Activated T-cell treated with anti-CD3 and anti-CD28 coated beads, Interleukin-2, amount 50 U/mL, for 48 hours (primary cell): ENCODE measurements at places on chromosomes 7 and 10.

- no peak for DNase-seq
These were observed 28.1 kb downstream of the HKDC1 start for GRCh38 chr10:69248117-69248730.

- DNase-seq = no peak
These were observed 28.2 kb upstream of the PRKAR2B start for GRCh38 chr7:107016312-107016711.

DNA sequence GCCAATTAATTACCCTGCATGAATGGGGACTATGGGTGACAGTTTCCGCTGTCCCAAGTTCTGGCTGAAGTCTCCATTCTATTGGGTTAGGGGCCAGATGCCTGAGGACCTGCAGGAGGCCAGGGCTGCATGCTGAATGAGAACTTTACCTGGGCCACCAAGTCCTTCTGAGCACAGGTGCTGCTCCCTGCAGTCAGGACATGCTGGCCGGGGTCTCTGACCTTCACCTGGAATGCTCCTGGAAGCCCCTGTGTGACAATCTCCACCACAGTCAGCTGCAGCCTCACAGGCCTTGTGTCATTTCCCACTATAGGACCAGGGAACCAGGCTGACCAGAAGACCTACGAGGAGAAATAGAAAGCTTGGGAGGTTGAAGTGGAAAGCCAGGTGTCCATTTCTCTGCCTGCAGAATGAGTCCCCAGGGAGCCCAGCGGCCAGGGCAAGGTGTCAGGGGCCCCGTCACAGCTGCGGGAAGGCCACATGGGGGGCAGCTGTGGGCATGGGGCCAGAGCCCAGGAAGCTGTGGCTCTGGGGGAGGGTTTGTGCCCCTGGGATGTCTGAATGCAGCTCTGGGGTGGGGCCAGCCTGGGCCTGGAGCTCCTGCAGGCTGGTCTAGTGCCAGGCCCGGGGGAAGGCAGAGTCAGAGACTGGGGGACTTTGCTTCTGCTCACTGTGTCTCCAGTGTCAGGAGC is 5.6 kb upstream of the GIMAP8 start:
- DNase-seq = no peak

DNA sequence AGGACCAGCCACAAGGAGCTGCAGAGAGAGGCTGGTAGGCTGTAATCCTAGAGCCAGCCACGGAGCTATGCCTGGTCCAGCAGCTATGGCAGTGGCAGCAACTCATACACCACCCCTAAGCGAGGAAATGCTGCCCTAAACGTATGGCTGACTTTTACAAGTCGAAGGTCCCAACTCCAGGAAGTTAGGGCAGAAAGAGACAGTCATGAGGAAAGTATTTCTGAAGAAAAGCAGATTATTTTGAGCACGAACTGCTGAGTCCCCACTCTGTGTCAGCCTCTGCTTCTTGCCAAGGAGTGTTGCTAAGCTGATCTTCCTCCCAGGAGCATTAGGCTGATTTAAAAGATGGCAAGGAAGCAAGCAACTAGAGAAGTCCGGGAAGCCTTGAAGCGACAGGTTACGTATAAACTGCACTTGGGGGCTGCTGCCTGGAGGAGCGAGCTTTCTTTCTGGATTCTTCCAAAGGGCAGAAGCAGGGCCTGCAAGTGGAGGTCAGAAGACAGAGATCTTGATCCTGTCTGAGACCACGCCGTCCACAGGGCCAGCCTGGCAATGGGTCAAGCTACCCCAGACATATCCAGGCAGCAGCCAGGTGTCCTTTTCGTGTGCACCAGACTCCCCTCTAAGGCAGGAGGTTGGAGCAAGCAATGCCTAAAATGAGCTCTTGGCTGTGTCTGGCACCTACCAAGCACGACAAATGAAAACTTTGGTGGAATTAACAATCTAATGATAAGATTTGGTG is 39.4 kb downstream of the PLXNA4 start:
- no peak for DNase-seq

GRCh38 chr10:124875596-124875995 is 66.3 kb upstream of the ZRANB1 start:
- no peak for DNase-seq

DNA sequence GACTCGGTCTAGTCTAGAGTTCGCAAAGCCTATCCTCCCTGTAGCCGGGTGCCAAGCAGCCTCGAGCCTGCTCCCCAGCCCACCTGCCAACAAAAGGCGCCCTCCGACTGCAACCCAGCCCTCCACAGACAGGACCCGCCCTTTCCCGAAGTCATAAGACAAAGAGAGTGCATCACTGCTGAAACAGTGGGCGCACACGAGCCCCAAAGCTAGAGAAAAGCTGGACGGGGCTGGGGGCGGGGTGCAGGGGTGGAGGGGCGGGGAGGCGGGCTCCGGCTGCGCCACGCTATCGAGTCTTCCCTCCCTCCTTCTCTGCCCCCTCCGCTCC is 622 bp upstream of the COL1A2 start:
- DNase-seq = no peak

- DNase-seq = no peak
These were observed 488.4 kb upstream of the AKR1E2 start for GRCh38 chr10:4337563-4337962.
